ENCODE measurements at places on chromosomes 11 and 22. TPM values are rescaled to one million over a fixed set of nuclear protein-coding genes. Genes with fewer than 3 reads are reported as not detected.

DNA sequence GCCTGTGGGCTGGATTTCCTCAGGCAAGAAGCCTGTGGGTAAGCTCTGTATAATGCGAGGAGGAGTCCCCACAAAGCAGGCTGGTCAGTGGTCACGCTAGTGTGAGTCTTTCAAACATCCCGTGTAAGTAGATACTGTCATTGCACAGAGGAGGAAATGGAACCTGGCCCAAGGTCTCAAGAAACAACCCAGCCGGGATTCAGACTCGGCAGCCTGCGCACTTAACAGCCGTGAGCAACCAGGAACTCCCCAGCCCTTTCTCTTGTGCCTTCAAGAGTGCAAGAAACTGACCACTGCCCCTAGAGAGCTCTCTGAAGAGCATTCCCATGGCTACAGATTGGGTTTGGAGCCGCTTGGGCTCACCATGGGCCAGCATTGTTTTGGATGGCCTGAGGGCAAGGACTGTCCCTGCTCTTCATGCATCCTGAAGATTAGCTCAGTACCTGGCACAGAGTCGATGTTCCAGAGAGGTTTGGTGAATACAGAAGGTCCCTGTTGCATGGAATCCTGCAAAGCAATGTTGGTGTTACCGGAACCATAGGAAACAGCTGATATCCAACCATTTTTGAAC is 6.0 kb downstream of the MPST start:
- no peak for DNase-seq

DNA sequence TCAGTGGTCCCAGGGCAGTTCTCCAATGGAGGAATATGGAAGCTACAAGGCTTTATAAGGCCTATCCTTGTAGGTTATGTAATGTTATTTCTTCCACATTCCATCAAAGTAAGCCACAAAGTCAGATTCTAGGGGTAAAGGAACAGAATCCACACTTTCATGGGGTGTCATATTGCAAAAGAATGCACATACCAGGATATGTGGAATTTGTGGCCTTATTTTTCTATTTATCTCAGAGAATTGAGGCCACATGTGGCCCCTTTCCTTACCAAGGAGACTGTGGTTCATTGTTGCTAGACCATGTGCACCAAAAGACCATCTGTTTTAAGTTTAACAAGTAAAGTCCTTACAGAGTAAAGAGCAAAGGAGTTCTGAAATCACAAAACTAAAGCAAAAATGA is 12.9 kb downstream of the LRRC4C start:
- DNase-seq = no peak

DNA sequence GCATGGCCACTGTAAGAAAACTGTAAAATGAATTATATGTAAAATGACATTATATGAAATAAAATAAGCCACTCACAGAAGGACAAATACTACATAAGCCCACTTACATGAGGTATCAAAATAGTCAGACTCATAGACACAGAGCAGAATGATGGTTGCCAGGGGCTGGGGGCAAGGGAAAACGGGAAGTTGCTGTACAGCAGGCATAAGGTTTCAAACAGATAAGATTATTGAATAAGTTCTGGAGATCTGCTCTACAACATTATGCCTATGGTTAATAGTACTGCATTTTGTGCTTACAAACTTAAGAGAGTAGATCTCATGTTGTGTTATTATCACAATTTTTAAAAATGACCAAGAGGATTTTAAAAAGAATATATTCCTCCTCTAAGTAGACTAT is 32.7 kb upstream of the HEPHL1 start:
- DNase-seq = no peak

- no peak for DNase-seq
Measured at GRCh38 chr11:104124979-104125378, 39.0 kb downstream of the PDGFD start.

DNA sequence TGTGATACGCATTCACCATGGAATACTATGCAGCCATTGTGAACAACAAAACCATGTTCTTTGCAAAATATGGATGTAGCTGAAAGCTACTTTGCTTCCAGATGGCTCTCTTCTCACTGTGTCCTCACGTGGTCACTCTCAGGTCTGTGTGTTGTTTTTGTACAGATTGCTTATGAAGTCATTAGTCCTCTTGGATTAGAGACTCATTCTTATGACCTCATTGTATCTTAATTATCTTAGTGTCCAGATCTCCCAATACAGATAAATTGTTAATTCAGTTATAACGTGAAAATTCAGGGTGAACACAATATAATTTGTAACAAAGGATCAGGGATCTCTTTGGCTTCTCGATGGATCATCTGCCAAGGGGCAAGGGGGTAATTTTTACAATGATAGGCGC is 100.4 kb upstream of the TOP3B start:
- DNase-seq = no peak

Gene EHF
- total RNA-seq = 29.0 TPM

Gene ANO5
- total RNA-seq = not detected

Gene TLCD5
- total RNA-seq = 4.2 TPM

DNA sequence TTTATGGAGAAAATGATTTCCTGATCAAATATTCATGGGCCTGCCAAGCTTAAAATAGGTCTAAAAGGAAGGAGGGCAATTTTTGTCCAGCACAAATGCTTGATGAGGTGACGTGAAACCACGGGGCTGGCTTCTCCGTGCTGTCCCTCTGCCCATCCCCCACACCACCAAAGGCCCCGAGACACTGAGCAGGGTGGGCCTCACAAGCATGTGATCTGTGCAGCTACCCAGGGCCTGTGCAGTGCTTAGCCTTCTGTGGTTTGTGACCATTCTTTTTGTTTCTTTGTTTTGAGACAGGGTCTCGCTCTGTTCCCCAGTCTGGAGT is 94.8 kb upstream of the RTL6 start:
- DNase-seq = no peak

GRCh38 chr11:18001191-18001590 is 11.7 kb downstream of the SERGEF start:
- no peak for DNase-seq

GRCh38 chr22:43014316-43014868 is 557 bp downstream of the PACSIN2 start:
- DNase-seq = peak; percentile 34

- peak; percentile 11 for DNase-seq
Measured at GRCh38 chr22:50621948-50622722, 5.8 kb downstream of the ARSA start.

DNA sequence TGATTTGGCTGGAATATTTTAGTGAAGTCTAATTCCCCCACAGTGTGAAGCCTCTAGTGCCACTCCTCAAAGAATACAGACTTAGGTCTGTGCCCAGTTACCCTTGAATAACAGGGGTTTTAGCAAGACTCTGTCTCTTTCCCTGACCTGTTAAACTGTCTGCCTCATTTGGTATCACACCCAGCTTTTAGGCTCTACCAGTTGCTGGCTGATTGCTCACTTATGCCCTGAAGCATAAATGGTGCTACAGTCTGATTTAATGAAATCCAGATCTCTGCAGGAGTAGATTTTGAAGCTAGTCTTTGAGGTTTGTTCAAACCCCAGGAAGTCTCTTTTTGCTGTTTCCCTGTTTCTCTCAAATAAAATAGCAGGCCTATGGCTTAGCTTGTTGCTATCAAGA is 45.2 kb upstream of the LIPT2 start:
- no peak for DNase-seq

Gene POU2F3
- total RNA-seq = 0.62 TPM

Gene PPP1CA
- total RNA-seq = 449 TPM

DNA sequence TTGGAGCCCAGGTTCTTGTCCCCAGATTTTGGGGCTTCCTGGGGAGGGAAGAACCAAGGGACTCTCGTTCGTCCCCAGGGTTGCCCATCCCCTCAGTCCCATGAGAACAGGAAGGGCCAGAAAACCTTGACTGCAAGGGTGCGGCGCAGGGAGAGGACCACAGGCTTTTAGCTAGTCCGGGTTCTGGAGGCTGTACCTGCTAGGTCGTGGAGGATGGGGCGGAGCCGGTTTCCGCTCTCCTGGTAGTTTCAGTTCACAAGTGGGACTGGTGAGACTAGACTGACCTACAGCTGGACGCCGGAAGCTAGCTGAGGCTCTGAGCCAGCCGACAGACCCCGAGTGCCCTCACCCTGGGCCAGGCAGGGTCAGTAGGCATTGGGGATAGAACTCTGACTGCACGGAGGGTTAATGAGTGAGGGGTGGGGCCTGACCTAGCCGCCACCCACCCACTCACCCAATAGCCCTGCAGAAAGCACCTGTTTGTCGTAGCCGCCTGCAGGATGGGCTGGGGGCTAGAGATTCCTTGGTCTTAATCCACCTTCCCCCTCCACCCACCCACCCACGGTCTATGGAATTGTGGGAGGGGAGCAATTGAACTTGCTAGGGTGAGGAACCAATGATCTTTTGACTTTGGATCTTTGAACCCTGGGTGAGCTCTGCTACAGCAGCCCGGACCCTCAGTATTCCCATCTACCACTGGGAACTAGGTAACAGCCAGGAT is 1.5 kb downstream of the MAFF start:
- peak; percentile 60 for DNase-seq

Gene FBXO3
- 22.5 TPM for total RNA-seq

Gene OR8A1
- not detected for total RNA-seq

Gene FGF3
- total RNA-seq = not detected

GRCh38 chr11:59261150-59261549 is 48.4 kb upstream of the MPEG1 start:
- no peak for DNase-seq
